ENCODE measurements at places on chromosomes 6 and 20. TPM values are rescaled to one million over a fixed set of nuclear protein-coding genes. Genes with fewer than 3 reads are reported as not detected.

GRCh38 chr6:46220352-46221221 is 49.8 kb upstream of the ENPP5 start:
- peaks cover 3% of the 10 kb centered on the region for H3K4me1 ChIP-seq
- no peak overlapping the region for H3K4me3 ChIP-seq
- H3K27me3 ChIP-seq, result no peaks in the 10 kb centered on the region
- H3K27ac ChIP-seq, result no peak overlapping the region
- H3K36me3 ChIP-seq, result no peaks in the 10 kb centered on the region

- H3K4me1 ChIP-seq, result no peaks in the 10 kb centered on the region
- H3K36me3 ChIP-seq, result no peaks in the 10 kb centered on the region
- H3K4me3 ChIP-seq, result no peak overlapping the region
- DNase-seq, result no peak
- no peak overlapping the region for H3K27ac ChIP-seq
Measured at GRCh38 chr6:90362318-90362717, 65.7 kb upstream of the BACH2 start.

Gene SLC32A1
- total RNA-seq, result not detected

GRCh38 chr20:54692168-54692887 is 216.9 kb downstream of the DOK5 start:
- H3K4me1 ChIP-seq, result no peaks in the 10 kb centered on the region
- H3K27me3 ChIP-seq, result no peaks in the 10 kb centered on the region
- H3K27ac ChIP-seq, result no peak overlapping the region
- no peak for DNase-seq
- H3K36me3 ChIP-seq, result no peaks in the 10 kb centered on the region

Gene CYP21A2
- 2.3 TPM for total RNA-seq

- H3K27me3 ChIP-seq, result no peaks in the 10 kb centered on the region
- H3K36me3 ChIP-seq, result no peaks in the 10 kb centered on the region
- DNase-seq, result no peak
- H3K27ac ChIP-seq, result no peak overlapping the region
- no peak overlapping the region for H3K4me3 ChIP-seq
Measured at GRCh38 chr20:43186312-43186711, 3.4 kb downstream of the PTPRT start.

DNA sequence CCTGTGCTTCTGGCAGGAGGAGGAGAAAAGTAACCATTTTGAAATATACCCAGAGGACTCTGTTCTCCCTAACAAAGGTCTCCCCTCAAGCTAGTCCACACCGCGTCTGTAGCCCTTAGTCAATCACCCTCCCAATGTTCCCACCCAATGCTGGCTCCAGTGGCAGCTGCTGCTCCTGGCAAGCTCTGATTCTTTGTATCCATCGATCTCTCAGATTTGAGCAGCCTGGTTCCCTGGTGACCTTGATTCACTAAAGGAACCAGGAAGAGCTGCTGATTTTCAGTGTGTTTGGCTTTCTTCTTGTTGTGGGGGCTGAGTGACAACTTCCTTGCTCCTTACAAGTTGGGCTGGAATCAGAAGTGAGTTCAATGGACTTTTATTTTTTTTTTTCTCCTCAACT is 68.5 kb downstream of the FOXC1 start:
- no peaks in the 10 kb centered on the region for H3K27me3 ChIP-seq
- DNase-seq, result no peak

Gene C6orf52
- total RNA-seq, result 0.66 TPM

GRCh38 chr6:166836785-166837718 is 119.3 kb downstream of the RNASET2 start:
- H3K27ac ChIP-seq, result no peak overlapping the region
- H3K36me3 ChIP-seq, result no peaks in the 10 kb centered on the region
- DNase-seq, result no peak

- DNase-seq, result peak; percentile 95
- H3K4me3 ChIP-seq, result peak within 1 kb of the TSS; percentile 36
- no peaks in the 10 kb centered on the region for H3K27me3 ChIP-seq
- no peak within 1 kb of the TSS for H3K27ac ChIP-seq
- no peaks in the 10 kb centered on the region for H3K36me3 ChIP-seq
- H3K4me1 ChIP-seq, result no peaks in the 10 kb centered on the region
Measured at GRCh38 chr6:108848116-108848868, at the start of gene ARMC2. ARMC2 (plus strand) TSS chr6:108848422; CDS start chr6:108854268, 5,846 bp downstream.

- DNase-seq, result no peak
- no peaks in the 10 kb centered on the region for H3K36me3 ChIP-seq
- H3K4me1 ChIP-seq, result no peaks in the 10 kb centered on the region
Measured at GRCh38 chr6:105270511-105270910, 90.7 kb upstream of the POPDC3 start.
